ENCODE measurements at places on chromosomes 7 and 10.

DNA sequence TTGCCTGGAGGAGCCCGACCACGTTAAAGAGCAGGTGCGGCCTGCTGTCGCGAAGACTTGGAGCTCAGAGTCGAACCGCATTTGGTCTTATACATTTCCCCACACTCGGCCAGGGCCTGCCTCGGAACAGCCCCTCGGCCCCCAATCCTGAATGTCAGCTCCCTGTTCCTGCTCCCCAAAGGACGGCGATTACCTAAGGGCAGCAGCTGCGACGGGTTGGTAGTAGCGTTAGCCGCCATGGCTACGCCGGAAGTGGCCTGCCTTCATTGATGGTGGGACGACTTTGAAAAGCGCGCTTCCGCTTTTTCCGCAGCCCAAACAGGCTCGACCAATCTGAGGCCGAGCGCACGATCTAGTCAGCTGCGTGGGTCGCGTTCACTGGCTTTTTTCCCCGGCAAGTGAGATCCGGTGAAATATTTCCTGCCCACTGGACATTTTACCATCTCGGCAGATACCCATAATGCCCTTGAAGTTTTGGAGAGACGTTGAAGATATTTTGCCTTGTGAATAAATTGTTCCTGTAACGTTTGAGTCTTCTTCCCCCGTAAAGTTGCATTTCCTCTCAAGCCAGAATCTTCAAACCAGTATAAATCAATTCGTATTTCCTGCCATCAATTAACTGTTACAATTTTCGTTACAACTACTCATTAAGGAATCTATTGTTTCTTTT is at the start of gene LSM5:
Gene LSM5 (minus strand): TSS at position 254 of the 670 bp plus-strand sequence. CDS start 15 bp downstream, at position 239.
- DNase-seq, result peak; percentile 93

DNA sequence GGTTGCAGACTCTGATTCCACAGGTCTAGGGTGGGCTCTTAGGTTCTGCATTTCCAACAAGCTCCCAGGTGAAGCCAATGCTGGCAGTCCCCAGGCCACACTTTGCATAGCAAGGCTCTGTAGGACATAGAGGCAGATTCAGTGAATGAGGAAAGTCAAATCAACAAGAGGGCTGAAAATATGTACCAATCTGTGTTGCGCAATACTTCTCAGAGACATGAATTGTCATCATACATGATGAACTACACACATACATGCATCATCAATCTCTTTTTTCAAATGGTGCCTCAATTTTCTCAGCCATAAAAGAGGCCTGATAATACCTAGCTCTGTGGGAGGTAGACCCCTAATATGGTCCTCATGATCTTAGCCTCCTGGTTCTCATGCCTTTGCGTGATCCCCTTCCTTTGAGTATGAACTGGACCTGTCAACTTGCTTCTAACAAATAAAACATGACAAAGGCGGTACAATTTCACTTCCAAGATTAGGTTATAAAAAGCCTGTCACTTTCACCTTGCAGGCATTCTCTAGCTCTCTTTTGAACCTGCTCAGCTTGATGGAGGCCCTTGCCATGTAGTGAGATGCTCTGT is 49.0 kb downstream of the PIK3CG start:
- no peak for DNase-seq

DNA sequence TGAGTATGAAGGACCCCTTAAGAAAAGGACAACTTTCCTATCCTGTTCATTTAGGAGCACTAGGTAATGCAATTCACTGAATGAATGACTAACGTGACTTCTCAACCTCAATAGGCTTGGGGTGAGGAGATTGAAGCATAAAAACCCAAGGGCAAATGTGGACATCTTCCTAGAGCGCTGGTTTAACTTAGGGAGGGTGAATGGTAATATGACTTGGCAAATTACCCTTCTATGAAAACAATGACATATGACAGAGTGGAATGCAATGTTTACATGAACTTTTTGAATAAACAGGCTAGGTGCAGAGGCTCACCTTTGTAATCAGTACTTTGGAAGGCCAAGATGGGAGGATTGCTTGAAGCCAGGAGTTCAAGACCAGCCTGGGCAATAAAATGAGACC is 83.9 kb upstream of the ANK3 start:
- no peak for DNase-seq

DNA sequence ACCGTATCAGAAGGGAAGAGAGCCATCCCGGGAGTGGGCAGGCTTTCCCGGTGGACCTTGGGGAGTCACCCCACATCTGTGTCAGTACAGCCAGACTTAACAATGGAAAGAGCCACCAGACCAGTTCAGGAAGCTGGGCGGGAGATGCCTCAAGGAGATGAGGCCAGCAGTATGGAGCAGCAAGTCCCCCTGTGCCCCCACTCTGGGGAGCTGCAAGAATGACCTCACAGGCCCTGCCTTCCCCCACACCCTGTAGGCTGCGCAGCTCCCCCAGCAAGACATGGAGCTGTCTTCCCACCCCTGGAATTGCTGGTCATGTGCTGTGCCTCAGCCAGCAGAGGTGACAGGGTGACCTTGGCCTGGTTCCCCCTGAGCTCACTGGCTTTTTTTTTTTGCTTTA is 76.8 kb upstream of the INSIG1 start:
- DNase-seq, result no peak

DNA sequence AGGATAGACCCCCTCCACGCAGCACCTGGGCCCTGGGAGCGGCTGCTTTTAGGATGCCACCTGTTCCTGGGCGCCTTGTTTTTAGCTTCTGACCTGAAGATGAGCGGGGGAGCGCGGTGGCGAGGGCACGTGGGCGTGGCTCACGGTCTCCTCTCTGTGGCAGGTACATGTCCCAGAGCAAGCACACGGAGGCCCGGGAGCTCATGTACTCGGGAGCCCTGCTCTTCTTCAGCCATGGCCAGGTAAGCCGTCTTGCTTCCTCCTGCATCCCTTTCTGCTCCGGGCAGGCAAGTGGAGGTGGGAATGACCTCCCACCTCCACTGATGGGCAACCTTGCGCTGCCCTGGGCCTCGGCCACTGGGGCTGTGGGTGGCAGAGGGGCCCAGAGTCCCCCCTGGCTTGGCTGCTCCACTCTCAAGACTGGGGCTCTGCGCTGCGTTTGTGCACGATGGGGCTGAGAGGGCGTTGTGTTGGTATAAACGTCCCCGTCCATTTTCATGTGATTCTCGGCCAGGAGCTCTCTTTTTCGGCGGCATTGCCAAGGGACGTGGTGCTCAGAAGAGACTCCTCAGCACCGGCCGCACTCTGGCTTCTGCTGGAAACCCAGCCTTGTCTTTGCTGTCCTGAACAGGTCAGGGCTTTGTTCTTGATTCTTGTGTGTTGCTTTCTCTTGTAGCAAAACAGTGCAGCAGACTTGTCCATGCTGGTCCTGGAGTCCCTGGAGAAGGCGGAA is 9.7 kb downstream of the GET4 start:
- DNase-seq, result no peak

- no peak for DNase-seq
Observed at GRCh38 chr7:70830060-70830395, 301.9 kb upstream of the GALNT17 start.

DNA sequence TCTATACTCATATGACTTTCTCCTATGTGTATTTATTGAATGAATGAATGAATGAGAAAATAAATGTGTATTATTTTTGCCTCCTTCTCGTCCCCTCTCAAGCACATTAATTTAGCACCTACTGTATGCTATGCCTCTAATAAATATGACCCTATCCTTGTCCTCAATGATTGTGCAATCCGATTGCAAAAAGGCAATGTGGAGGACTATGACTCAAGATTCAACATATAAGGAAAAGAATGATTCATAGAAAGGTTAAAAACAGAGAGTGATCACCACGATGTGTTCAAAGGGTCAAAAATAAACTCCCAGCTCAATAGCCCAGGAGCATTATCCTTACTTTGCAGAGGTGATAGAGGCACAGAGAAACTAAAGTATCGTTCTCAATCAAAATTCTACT is 322.8 kb upstream of the SORCS1 start:
- DNase-seq, result no peak

DNA sequence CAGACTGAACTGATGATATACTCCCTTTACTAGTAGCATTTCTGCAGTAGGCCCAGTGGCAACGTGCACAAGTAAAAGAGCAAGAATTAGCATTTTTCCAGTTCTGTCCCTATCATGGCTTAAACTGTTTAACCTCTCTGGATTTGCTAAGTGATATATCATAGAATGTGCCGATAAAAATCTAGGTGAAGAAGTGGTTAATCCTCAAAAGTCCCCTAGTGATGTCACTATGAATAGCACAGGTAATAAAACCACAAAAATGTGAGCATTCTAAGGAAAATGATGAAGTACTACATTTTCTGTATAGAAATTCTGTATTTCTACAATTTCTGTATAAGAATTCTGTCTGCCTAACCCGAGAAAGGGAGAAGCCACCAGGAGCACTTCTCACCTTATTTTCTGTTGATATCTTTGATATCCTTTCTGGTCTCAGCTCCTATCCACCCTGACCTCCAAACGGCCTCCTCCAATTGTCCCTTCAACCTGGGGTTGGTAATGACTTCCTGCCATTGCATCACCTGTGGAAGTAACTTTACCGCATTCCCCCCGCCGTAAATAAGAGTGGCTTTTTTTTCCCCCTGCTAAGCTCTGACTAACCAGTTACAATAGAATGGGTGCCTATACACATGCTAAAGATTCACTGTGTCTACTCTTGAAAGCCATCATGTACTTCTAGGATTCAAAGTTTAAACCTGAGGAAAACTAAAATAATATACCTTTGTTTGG is 155.9 kb upstream of the ASAH2 start:
- DNase-seq, result no peak

GRCh38 chr10:5945190-5945509 is 32.2 kb downstream of the IL15RA start:
- DNase-seq, result no peak

GRCh38 chr7:151386301-151387160 is 23.3 kb downstream of the WDR86 start:
- no peak for DNase-seq

DNA sequence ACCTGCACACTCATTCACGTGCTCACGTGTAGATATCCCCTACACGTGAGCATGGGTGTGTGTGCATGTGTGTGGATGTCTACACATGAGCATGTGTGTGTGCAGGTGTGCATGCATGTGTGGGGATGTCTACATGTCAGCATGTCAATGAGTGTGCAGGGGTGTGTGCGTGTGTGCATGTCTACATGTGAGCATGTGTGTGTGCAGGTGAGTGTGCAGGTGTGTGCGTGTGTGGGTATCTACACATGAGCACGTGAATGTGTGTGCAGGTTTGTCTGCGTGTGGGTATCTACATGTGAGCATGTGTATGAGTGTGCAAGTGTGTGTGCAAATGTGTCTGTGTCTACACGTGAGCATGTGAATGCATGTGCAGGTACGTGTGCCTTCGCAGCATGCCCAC is 274.8 kb downstream of the PTPRN2 start:
- no peak for DNase-seq

DNA sequence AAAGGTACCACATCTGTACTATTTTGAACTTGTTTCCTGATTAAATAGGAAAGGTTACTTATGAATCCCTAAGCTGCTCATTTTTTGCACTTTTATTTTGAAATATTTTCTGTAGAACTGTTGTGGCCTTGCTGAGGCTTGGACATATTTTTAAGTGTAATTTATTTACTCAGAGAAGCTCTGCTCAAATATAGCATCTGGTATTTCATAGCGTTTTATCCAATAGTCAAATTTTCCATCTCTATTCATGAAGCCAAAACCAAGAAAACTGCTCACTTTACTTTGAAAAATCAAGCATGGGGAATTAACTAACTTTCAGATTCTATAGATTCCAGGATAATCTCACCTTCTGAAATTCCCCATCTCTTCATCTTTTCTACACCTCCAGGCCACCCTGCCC is 6.6 kb upstream of the FAM3C start:
- DNase-seq, result no peak

- DNase-seq, result no peak
Observed at GRCh38 chr10:44402465-44403195, 17.7 kb upstream of the CXCL12 start.

- no peak for DNase-seq
Observed at GRCh38 chr7:157192861-157193260, 54.1 kb downstream of the UBE3C start.

DNA sequence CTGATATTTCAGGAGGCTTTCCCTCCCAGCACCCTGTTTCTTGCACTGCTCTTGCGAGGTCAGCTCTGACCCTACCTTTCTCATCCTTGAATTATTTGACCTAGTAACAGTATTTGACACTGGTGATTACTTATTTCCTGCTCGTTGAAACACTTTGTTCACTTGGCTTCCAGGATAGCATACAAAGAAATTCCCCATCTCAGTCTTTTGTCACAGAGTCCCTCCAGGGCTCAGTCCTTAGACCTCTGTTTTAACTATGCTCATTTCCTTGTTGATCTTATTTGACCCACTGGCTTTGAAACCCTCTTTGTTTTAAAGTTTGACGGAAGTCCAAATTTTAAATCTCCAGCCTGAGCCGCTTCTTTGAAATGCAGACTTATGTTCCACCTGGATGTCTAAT is 29.9 kb downstream of the BMPR1A start:
- no peak for DNase-seq

DNA sequence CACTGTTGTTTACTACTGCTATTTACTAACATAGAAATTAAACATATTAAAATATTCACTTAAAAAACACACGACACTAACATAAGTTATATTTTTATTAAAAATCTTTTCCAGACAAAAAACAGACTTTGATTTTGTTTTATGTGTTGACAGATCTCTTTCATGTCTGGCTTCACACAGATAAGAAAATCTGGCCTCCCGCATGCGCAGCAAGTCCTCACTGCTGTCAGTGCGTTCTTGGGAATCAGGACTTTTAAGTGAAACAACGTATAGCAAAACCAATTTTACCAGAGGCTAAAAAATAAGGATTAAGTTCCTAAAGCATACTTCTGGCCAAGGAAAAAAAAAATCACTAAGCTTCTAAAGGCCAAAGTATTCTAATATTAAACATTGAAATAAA is 1.2 kb upstream of the IDI1 start:
- peak; percentile 24 for DNase-seq

DNA sequence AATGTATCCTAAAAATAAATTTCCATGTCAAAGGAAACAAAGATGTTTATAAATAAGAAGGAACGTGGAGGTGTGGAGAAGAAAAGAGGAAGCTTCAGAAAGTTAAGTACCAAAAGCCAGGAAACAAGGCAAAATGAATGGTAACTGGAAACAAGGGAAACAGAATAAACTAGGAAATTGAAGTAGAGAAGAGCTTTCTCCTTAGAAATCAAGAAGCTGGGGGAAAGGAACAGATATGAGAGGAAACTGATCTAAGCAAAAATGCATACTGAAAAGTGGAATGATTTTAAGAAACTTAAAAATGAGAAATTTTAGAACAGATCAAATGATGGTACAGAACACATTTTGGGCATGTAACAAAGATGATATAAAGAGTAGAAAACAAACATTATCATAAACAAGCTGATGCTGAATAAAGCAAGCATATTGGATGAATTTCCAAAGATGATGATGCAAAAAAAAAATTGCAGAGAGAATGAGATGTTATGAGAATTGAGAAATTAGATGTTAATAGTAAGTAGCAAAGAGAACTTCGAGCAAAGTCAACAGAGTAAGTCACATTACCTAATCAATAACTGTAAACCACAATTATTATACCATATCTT is 1.9 kb downstream of the BRAF start:
- no peak for DNase-seq

DNA sequence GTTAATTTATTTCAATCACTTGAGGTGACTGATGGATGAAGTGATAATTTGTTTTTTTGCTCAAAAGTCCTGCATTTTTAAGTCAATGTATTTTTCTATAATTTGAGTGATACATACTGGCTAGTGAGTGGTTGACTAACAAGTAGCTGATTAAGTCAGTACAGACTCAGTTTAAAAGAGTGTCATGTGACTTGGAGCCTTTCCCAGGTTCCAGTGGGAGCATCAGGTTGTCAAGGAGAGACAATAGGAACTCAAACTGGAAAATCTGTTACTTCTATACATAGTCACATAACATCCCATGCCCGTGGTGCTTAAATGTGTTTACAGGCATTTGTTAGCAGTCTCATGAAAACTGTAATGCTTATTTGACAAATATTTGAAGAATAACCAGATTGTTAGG is 154.7 kb downstream of the ANK3 start:
- DNase-seq, result peak; percentile 56

Data from fibroblast of upper back skin (primary cell).